Skin of body (tissue), 3 donors: ENCODE measurements at places on chromosomes 7 and 10.
A peak's percentile ranks its signal among the peaks of the same experiment; 100 is the strongest.

GRCh38 chr7:159197066-159197975, 52.7 kb upstream of the VIPR2 start:
- no peak for DNase-seq

DNA sequence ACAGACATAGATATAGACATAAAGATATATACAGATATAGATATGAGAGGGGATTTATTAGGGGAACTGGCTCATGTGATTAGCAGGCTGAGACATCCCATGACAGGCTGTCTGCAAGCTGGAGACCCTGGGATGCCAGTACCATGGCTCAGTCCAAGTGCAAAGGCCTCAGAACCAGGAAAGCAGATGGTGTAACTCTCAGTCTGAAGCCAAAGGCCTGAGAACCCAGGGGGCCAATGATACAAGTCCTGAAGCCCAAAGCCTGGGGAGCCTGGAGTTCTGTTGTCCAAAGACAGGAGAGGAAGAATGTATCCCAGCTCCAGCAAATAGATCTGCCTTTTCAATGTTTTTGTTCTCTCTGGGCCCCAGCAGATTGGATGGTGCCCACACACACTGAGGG, 5.5 kb downstream of the NCOA4 start:
- no peak for DNase-seq

GRCh38 chr7:55574051-55574717, 1.9 kb upstream of the VOPP1 start:
- DNase-seq, result no peak

DNA sequence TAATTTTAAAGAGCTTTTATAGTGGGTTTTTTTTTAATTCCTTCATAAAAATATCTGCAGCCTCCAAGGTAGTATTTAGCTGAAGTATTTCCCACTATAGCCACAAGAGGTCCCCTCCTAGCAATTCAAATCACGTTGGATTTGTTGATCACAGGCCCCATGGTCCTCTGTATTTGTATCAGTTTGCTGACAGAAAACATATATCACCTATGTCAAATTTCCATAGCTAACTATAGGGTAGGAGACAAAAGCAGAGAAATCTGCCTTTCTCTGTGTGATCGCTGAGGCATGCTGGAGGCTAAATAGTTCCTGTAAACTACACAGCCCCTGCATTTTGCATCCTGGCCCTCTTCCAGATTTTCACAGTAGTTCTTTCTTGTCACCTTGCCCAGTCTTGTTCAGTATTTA, 1.7 kb upstream of the CTNNA3 start:
- DNase-seq, result no peak

DNA sequence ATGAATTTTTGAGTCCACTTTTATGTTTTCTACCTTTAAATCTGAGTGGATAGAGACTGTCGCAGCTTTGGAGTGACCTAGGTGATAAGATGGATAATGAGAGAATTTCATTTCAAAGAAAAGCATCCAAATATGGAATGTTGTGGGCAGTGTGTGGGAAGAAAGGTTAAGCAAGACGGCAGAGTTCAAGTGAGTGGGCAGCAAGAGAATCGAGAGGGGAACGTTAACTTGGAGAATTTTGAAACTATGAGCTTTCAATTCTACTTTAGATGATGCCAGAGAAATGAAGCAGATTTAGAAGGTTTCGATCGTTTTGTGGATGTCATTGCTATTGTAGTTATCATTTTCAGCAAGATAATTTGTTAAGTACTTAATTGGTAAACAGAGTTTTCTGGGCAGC, 73.0 kb downstream of the XRCC2 start:
- no peak for DNase-seq

GRCh38 chr10:80856186-80856585, 318.5 kb downstream of the SH2D4B start:
- DNase-seq, result no peak

DNA sequence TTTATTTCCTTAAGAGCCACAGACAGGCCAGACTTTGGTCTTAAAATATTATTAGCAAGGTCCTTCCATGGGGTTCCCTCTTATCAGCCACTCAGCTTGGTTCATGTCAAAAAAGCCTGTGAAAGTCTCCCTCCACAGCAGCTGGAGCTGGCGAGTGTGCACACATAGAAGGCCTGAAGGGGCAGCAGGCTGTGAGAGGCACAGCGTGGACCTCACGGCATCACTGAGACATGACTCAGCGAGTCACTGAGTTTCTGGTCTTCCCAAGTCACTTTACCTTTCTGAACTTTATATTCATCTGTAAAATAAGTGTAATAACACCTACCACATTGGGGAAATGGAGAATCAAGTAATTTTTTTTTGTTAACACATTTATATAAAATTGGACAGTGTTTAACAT, 8.7 kb downstream of the TAF3 start:
- DNase-seq, result no peak

- no peak for DNase-seq
Measured at GRCh38 chr7:23672033-23672432, 8.0 kb upstream of the FAM221A start.

GRCh38 chr10:78506614-78507013, 473.0 kb downstream of the RPS24 start:
- DNase-seq, result no peak

DNA sequence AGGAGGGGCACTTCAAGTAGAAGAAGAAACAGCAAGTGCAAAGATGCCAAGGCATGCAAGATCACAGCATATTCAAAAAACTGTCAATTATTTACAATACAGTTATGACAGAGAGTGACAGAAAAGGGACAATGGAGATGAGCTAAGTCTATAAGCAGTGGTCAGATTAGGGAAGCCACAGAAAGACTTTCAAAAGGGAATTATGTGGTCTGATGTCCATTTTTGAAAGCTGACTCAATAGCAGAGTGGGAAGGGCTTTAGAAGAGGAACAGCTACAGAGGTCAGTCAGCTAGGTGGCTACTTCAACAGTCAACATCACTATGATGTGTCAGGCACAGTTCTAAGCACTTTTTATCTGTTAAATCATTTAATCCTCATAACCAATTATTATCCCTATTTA, 45.2 kb upstream of the SPOCK2 start:
- DNase-seq, result no peak

DNA sequence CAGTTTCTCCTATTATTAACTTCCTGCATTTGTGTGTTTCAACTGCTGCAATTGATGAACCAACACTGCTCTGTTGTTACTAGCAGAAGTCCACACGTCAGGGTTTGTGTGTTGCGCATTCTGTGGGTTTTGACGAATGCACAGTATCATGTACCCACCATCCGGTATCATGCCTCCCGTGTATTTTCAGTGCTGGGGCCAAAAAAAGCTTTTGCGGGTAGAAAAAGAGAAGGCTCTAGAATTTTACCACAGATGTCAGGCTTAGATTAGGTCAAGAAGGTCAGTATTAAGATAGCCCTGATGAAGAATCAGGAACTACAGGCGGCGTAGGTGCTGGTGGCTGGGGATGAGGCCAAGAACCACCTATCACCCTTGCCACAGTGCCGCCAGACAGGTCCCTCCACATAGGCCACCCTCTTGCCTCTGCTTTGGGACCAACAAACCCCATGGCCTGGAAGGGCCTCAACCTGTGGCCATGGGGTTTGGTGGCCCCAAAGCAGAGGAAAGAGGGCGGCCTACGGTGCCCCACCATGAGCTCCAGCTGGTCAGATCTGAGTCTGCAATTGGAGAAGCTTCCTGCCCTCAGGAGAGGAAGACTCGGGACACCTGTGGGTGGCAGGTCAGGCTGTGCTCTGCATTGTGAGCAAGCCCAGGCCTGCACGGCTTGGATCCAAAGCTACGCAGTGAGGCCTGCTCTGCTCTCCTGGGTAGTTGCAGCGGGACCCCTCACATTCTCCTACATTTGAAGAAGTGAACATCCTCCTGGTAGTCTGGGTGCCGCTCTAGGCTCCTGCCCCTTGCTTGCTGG, 71.9 kb downstream of the MKI67 start:
- DNase-seq, result no peak

DNA sequence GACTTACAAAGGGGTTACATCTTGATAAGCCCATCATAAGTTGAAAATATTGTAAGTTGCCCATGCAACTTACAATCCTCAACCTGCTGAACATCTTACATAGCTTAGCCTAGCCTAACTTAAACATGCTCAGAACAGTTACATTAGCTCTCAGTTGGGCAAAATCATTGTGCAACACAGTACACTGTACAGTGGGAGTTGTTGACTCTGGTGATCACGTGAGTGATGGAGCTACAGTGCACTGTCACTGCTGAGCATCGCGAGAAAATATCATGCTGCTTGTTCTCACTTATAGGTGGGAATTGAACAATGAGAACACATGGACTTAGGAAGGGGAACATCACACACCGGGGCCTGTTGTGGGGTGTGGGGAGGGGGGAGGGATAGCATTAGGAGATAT, 214.9 kb upstream of the ZMIZ1 start:
- no peak for DNase-seq

DNA sequence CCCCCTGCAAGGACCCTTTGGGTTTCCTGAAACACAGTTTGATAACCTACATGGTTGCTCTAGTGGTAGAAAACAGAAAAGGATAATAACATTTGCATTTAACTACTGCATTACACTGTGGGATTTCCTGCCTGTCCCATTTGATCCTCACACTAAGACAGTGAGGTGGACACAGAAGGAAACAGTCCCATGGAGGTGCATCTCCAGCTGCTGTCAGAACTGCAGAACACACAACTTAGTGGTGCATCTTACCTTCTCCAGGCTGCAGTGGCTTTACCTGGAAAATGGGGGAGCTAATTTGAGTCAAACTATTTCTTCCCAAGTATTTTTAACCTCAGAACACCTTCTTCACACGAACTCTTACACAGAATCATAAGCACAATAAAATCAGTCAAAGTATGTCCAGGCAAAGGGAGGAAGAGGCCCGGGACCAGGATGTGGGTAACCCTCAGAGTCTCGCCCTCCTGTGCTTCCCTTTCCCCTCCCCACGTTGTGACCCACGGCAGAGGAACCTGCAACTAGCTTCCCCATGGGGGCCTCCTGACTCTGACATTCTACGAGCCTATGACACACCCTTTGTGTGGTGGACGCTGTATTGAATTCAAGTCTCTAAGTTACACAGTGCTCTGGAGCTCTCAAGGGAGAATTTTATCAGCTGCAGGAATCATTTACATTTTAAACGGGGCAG, 33.7 kb downstream of the SCRN1 start:
- no peak for DNase-seq

GRCh38 chr10:44978570-44979280, at the start of gene DEPP1:
TSS of gene DEPP1 (minus strand) at chr10:44978809. CDS start at chr10:44978030, 779 bp downstream.
- peak; percentile 55 for DNase-seq

DNA sequence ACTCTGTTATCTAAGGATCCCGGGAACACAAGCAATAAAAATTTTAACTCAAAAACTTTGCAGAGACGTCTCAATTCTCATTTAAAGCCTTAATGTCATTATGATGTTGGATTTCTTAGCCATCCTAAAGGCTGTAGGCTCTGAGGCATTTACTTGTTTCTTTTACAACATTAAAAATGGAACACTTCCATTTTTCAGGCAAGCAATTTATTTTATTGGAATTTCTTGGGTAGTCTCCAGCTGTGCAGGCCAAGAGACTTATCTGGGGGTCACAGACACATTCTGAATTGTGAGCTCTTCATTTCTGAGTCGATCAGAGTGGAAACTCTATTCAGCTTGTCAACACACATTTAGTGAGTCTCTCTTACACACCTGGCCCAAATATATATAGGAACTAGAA, 48.0 kb upstream of the KIF5B start:
- no peak for DNase-seq

DNA sequence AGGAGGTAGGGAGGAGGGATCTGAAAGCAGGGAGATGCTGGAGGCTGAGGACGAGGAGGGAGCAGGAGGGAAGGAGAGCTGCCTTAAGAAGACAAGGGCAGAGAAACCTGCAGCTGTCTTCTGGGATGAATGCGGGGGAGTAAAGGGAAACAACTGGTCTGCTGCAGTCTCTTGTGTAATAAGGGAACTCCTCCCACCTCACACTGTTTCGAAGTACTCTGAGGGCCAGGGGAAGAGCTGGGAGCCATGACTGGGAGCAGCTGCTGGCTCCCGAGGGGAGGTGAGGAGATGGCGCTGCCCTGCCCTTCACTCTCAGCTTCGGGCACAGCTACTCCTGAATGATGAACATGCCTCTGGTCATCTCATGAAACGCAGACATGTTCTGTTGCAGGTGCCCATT, 65.1 kb downstream of the CLEC2L start:
- no peak for DNase-seq

DNA sequence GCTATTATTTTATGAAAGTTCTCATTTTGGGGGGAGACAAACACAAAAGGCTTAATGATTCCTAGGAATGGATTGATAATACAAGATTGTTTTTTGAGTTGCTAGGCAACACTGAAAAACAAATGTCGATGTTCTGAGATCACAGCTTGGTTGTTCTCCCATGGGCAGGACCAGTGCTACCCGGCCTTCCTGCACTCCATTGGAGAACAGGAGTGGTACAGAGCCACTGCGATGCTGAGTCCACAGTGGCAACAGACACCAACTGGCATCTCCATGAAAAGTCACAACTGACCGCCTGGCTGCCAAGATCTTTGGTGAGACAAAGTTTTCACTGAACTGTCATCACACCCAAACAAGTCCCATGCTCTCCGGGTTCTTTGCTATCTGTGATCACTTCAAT, 68.9 kb upstream of the NMT2 start:
- DNase-seq, result peak; percentile 15

DNA sequence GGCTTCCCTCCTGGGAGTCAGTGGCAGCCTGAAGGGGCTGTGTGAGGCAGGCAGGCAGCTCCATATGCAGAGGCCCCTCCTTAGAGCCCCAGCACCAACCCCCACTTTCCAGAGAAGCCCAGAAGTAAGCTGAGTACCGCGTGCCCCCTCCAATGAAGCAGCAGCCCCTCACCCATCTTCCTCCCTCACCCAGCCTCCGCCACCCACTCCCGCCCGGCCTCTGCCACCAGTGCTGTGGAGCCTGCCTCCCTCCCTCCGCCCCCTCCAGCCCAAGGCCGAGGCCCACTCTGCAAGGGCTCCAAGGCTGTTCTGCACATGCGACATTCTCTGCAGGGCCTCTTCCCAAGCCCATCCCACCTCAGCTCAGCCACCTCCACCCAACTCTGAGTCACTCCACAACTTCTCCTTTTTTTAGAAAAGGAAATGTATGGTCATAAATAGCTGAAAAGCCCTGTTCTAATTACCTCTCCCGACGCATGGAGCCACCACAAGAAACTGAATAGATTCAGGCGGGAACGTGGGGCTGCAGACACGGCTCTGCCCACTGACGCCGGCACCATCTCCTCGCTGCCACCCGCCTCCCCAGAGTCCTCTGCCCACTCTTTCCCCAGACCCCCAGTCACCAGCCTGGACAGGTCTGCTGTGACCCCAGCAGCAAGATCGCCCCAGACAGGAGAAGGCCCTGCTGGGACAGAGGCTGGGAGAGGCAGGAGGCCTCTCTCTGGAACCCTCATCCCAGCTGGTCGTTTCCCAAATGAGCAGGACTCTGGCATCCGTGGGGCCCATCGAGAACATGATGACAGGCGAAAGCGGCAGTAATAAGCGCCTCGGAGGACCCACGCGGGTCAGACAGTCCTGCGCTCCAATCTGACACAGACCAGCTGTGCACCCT, 213.9 kb downstream of the MAD1L1 start:
- DNase-seq, result peak; percentile 90

- DNase-seq, result no peak
Measured at GRCh38 chr7:5705318-5705717, 76.1 kb downstream of the RNF216 start.

- peak; percentile 51 for DNase-seq
Measured at GRCh38 chr10:23158370-23158769, 33.7 kb upstream of the PTF1A start.
